ENCODE measurements at places on chromosomes 7 and 10.

GRCh38 chr10:85612378-85612775 is 754.2 kb downstream of the GRID1 start:
- no peak for DNase-seq

GRCh38 chr7:102413091-102413490 is 16.9 kb downstream of the PRKRIP1 start:
- no peak for DNase-seq

GRCh38 chr10:14311206-14311957 is 19.3 kb downstream of the FRMD4A start:
- no peak for DNase-seq

DNA sequence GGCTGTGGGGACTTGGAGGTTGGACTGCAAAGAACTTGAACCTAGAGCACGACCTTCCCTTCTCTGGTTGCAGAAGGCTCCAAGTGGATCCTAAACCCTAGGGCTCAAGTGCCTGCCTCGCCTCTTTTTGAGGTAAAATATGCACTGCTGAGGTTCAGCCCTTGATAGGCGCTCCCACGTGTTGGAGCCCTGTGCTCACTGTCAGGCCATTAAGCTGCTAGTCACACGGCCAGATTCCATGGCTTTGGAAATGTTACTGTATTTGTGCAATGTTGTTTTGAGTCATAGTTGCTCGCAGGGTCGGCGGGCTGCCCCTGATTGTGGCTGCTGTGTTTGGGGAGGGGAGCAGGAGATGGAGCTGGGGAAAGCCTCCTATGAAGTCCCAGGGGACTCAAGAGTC is 39.8 kb upstream of the PCBD1 start:
- no peak for DNase-seq

GRCh38 chr7:12161146-12161545 is 49.9 kb upstream of the TMEM106B start:
- DNase-seq = no peak
